ENCODE measurements at places on chromosomes 7 and 10.

GRCh38 chr10:116646502-116646901 lies 25.7 kb downstream of the PNLIPRP2 start:
- no peak for DNase-seq

DNA sequence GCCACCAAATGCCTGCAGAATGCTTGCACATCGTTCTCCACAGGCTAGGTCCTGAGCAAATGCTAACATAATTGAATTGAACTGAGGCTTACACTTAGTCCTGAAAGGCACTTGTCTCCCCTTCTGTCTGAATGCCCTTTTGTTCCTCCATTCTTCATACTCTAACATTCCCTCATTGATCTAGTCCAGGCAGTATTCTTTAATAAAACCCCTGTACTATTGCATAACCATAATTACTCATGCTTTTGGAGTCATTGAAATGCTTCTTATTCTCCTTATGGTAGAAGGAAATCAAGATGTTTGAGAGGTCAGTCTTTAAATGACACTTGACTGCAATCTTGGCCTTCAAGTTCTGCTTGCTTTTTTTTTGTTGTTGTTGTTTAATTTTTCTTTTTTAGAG lies 7.1 kb downstream of the PI4K2A start:
- no peak for DNase-seq

DNA sequence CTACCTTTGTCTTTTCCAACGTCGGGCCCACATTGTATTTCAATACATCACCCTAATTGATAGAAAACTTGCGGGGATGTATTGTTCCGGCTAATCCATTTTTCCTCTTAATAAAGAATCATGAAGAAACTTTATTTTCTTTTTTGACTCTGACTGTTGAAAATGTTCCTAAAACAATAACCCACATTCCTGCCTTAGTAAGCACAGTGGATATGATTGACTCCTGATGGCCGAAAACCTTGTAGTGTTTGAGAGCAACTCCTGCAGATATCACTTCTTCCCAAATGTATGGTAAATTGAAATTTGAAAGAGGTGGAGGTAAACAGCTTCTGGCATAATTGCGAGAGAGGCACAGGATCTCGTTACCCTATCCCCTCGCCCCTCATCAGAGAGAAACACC lies 65.7 kb downstream of the BICC1 start:
- DNase-seq, result no peak

GRCh38 chr7:70647801-70648498 lies 484.0 kb upstream of the GALNT17 start:
- DNase-seq, result peak; percentile 45

DNA sequence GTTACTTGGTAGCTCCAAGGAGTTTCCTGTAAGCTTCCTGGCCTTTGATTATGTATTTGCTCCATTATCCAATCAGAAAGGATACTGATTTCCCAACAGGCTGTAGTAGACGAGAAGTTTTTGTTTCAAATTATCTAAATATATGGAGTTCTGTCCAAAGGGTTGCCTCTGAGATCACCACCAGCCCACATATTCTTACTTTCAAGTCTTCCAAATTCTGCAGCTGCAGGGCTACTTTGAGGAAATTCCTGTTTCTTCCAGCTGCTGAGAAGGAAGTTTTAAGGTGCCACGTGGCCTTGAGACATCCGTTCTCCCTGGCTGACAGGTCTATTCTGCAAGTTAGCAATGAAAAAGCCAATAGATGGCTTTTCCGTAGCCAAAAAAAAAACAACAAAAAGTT lies 286.0 kb downstream of the TWIST1 start:
- DNase-seq, result no peak

- no peak for DNase-seq
These were observed 23.5 kb downstream of the CREB5 start for GRCh38 chr7:28435732-28436378.

- peak; percentile 14 for DNase-seq
These were observed 541 bp downstream of the ELMO1 start for GRCh38 chr7:37448011-37448635.

- no peak for DNase-seq
These were observed 70.4 kb upstream of the CFAP46 start for GRCh38 chr10:133012573-133013359.

GRCh38 chr10:114276671-114277070 lies 37.6 kb downstream of the VWA2 start:
- no peak for DNase-seq

DNA sequence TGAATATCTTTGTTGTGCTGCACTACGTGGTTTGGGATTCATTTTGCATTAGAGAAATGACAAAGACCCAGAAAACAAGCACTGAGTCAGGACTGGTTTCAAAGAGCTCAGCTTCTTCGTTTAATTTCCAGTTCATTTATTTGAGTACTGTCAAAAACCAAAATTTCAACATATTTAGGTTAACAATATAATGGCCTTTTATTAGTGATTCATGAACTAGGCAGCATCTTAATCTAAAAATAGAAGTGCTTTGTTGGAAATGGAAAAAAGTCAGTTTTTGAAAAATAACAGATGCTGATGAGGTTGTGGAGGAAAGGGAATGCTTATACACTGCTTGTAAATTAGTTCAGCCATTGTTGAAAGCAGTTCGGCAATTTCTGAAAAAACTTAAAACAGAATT lies 856.4 kb downstream of the LRMDA start:
- no peak for DNase-seq

- no peak for DNase-seq
These were observed 32.0 kb downstream of the THNSL1 start for GRCh38 chr10:25048450-25048849.

DNA sequence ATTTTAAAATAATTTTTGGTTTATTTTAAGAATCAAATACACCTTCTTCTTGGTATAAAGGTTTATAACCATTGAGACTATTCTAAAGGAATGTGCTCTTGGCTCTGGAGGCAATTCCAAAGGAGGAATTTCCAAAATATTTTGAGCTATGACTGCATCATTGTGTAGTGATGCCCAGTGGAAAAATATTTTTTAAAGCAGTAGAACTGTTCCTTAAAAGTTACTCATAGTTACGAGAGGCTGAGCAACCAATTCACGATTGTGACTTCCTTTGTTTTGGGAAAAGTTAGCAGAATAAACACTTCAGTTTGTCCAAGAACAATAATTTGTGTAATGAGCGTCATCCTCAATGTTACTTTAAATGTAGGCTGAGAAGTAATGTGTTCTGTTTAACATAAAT lies 233.6 kb downstream of the BAMBI start:
- no peak for DNase-seq

GRCh38 chr7:141820067-141820466 lies 21.2 kb downstream of the PRSS37 start:
- DNase-seq, result no peak

DNA sequence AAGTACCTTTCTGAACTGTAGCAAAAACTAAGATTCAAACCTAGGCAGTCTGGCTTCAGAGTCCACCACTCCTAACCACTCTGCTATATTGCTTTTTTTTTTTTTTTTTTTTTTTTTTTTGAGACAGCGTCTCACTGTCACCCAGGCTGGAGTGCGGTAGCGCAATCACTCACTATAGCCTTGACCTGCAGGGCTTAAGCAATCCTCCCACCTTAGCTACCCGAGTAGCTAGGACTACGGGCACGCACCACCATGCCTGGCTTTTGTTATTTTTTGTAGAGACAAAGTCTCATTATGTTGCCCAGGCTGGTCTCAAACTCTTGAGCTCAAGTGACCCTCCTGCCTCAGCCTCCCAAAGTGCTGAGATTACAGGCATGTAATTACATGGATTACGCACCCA lies 10.1 kb upstream of the SLF2 start:
- no peak for DNase-seq

- no peak for DNase-seq
These were observed 8.7 kb upstream of the PTPN12 start for GRCh38 chr7:77528368-77528767.

DNA sequence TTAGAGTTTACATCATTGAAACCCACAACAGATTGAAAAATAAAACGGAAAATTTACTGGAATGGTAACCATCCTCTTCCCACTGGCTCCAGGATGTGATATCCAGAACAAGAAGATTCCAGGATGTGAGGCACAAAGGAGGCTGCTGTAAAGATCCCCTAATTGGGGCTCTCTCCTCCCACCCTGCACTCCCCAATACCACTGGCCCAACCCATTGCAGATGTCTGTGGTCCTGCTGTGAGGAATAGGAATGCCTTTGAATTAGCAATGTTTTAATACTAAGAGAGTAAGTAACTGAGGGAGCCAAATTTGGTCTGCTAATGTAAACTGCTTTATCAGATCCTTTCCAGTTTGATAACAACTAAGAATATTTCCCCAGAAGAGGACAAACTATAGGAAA lies 225.9 kb upstream of the INHBA start:
- DNase-seq, result no peak

- no peak for DNase-seq
These were observed 697 bp downstream of the ARPC1A start for GRCh38 chr7:99326408-99326782.

- no peak for DNase-seq
These were observed 1.6 kb downstream of the SAMD9L start for GRCh38 chr7:93146472-93147141.

DNA sequence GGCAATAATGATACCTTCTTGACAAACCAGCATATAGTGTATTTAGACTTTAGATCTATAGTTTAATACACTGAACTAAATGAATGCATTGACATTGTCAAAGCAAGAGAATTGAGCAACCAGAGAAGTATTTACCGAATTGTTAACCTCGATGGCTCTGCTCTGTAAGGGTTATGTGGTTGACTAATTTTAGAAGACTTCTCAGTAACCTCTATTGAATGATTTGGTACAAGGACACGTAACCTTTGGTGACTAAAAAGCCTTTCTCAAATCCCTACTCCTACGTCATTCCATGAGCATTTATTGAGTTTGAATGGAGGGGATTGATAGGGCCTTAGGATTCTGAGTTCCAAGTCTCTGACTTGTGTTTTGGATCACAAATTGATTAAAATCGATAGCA lies 67.6 kb downstream of the MDFIC start:
- no peak for DNase-seq

- no peak for DNase-seq
These were observed 84.1 kb downstream of the GNAI1 start for GRCh38 chr7:80218723-80219122.

DNA sequence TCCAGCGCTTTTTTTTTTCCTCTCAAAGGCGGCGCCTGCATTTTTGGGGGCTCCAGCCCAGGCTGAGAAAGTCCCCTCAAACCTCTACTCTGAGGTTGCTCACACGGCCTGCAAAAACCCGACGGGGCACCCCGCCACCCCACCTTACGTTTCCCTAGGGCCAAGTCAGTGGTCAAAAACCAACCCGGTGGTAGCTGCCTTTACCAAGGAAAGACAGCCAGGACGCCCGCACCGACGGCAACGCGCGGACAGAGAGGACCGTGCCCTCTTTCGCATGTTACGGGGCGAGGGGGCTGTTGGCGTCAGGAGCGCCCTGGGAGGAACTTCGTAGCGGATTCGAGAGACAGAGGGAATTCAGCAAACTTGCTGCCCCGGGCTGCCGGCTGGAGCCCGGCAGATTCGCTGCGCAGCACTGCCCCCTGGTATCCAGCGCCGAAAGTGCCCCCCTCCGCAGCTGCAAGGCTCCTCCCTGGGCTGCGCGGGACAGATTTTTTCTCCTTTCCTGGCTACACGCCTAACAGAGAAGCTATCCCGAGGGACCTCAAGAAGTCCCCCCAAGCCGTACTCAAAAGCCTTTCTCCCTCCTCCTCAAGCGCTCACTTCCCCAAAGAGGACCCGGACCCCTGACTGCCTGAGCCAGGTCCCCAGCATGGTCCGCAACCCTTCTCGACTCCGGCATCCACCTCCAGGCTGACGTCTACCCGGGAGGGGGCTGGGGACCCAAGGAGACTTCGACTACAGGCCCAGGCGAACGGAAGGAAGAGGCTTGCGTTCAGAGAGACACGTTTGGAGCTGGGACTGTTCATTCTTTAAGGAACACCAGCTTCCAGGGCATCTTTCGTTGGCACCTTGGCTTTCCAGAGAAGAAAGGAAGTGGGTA lies 27.7 kb upstream of the VAX1 start:
- DNase-seq, result no peak

- DNase-seq, result no peak
These were observed 89.3 kb upstream of the CUX1 start for GRCh38 chr7:101728128-101728527.

- no peak for DNase-seq
These were observed 4.4 kb upstream of the FAM107B start for GRCh38 chr10:14779001-14779651.

DNA sequence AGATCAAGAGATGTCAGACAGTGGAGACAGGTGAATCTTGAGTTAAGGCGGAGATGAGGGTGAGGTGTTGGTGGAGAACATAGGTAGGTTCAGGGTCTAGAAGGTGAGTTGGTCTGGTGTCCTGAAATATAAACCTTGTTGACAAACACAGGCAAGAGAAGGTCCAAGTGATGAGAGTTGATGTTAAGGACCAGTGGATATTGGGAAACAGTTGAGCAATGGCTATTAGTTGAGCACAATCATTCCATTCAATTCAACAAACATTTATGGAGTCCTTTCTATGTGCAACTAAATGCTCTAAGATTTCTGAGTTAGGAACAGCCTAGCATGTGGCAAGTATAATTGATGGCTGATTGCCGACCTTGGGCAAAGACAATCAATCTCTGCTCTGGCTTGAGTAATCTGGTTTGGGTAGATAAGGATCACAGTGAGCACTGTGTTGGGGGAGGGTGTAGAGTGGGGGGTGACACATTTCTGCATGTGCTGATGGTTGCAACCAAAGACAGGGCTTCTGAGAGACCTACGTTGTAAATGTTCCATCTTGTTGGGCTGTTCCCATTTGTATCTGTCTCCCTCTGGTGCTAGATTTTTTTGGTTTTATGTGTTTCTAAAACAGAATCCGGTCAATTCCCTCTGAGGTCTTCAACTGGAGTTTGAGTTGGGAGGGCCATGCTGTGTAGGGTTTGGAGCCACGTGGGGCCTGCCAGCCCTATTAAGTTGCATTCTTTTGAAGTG lies 201.1 kb downstream of the BAMBI start:
- no peak for DNase-seq

DNA sequence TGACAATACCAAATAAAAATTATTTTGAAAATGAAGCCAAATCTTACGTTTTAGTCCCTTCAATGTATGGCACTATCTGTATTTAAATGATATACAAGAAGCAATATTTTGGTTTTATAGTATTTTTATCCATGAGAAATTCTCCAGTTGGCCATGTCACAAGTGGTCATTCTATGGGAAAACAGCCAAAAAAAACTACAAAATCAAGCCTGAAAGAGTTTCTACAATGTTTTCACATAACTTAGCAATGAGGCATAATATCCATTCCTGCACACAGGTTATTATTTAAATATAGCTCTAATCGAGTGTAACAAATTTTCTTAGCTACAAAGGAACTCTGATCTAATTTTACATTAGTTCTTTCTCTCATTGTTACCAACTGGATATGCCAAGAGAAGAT lies 5.4 kb downstream of the RAB11FIP2 start:
- DNase-seq, result no peak

- DNase-seq, result no peak
These were observed 20.7 kb downstream of the SEC61A2 start for GRCh38 chr10:12150163-12150562.
